ENCODE measurements at places on chromosomes 5 and 9.
A peak's percentile ranks its signal among the peaks of the same experiment; 100 is the strongest.

DNA sequence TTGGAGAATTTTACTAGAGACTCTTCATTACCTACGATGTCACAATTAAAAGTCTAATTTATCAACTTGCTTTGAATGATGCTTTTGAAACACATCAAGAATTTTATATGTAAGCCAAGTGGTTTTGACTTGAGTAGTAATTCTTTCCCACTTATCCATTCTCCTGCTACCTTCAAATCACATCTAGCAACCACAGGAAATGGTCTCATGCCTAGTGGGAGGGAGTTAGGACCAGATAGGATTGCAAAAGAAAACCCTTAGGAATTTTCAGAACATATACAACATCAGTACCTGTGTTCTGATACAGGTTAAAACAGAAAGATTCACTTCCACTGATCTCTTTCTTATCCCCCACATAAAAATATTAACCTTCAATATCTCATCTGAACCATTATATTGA, 260.4 kb downstream of the CWC27 start:
- no peak for DNase-seq

DNA sequence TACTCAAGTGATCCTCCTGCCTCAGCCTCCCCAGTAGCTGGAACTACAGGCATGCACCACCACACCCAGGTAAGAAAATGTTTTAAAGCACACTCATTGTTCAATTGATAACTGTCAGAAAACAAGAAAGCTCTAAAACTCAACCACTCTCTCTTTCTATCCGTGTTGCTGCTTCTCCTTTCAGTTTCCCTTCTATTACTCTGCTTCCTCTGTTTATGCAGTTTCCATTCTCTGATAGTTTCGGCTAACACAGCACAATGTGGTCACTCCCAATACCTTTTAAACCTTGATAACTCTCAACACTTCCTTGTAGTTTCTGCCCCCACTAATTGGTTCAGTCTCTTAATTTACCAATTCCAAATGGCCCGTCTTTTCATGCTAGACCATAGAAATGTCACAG, 59.2 kb upstream of the NR4A3 start:
- DNase-seq, result no peak

DNA sequence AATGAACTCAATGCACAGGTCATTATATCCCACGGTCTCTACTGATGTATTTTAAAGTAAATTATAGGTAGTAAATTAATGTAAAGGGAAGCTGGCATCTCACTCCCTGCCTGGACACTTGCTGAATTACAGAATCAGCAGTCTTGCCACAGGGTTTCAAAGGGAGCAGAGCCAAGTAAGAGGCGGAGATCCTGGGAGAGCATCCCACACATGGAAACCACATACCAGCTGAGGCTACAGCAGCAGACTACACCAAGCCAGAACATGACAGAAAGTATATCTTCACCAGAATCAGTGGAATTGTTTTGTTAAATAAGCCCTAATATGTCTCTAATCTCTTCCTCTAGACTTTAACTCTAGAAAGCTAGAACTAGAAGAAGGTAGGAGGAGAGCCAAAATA, 1689.2 kb upstream of the WWC1 start:
- DNase-seq, result no peak

- no peak for DNase-seq
These were observed 13.5 kb downstream of the NSD1 start for GRCh38 chr5:177146891-177147638.

- DNase-seq, result no peak
These were observed 25.1 kb downstream of the POLK start for GRCh38 chr5:75536694-75537360.

DNA sequence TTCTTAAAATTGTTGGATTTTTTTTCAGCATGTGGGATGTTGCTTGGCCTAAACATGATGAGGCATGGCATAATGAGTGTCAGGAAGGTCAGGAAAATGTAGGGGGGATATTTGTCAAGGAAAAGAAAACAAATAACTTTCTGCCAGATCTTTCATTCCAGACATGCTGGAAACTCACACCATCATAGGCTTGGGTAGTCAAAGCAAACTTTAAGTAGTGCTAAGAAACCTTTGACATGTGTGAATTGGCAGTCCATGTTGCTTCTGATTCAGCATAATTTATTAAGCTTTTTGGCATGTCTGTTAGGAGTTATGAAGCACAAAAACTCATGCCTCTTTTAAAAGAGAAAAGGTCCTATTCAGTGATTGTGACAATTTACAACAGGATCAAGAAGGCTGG, 61.3 kb upstream of the MTAP start:
- DNase-seq, result no peak

- DNase-seq, result no peak
These were observed 1.3 kb upstream of the GNAQ start for GRCh38 chr9:78032730-78033457.

DNA sequence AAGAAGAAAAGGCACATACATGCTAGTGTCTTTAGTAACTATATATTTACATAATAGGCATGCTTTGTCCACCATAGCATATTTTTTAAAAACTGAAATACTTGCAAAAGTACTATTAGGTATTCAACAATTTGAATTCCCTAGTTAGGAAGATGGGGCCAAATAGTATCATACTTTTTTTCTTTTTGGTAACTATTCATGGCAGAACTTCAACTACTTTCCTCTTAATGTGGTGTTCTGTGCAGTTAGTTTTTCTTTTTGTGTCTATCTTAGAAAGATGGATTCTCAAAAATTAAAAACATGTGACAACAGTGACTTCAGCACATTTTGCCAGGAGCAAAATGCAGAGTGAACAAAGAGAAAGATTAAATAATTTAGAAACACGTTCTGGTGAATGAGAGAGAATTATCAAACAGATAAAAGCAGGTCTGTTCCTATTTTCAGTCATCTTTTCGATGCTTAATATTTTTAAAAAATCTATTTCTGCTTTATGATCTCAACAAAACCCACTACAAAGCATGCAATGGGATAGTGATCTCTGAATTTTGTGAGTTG, 341.1 kb downstream of the ARL15 start:
- no peak for DNase-seq

DNA sequence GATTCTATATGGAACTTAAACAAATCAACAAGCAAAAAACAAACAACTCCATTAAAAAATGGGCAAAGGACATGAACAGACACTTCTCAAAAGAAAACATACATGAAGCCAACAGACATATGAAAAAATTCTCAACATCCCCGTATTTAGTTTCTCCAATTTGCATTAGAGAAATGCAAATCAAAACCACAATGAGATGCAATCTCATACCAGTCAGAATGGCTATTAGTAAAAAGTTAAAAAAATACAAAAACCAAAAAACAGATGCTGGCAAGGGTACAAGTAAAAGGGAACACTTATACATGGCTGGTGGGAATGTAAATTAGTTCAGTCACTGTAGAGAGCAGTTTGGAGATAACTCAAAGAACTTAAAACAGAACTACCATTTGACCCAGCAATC, 342.1 kb upstream of the NUDT12 start:
- DNase-seq, result no peak

DNA sequence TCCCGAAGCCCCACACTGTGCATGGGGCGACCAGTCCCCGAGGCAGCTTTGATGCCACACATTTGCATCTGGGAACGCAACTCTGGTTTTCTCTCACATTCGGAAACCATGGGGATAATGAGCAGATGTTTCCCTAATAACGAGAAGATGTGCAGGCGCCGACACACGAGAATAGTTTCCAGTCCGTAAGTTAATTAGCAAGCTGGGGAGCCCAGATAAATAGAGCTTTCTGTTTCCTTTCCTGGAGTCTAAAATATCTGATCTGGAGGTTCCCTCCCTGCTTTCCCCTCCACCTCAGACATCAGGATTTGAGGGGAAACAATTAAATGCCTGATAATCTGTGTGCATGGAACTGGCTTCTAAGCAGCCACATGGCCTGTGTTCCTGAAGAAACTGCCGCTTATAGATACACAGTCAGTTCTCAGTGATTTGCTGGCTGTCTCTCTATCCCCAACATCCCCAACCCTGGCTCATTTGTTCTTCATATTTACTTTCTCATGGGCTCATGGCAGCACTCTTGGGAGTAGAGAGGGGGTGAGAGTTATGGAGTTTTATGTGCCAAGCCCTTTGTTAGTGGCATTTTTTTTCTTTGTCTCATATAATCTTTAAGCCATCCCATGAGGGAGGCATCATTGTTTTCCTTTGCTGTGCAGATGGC, 62.8 kb downstream of the PDZD2 start:
- DNase-seq, result no peak

DNA sequence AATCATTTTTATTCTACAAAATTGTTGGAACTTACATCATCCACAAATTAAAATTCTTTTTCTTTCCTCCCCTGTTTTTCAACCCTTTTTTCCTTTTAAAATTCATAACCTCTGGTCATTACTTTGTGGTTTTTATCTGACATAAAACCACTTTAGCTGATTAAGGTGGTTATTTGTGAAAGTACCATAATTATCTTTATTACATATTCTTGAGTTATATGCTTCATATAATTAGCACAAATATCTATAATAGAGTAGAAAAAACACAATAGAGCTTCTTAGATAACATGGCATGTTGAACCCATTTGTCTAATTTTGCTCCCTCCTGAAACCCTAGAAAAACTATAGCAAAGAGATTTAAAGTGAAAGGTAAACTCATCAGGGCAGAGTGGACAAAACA, 22.9 kb upstream of the PPIC start:
- DNase-seq, result no peak

DNA sequence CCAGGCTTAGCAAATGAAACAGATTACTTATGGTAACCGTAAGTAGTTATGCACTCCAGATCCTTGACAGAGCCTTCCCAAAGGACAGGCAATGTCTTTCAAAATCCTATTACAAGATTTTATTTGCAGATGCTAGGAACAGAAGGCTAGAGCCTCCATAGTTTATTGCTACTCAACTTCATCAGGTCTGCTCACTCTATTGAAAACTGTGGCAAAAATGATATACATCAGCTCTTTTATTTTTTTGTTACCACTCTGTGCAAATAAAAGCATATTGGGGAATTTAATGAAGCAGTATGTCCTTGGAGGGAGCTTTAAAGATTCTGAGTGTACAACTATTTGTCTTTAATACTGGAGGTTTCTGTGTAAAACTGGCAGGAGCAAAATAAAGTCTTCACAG, 46.5 kb downstream of the SLC44A1 start:
- no peak for DNase-seq

DNA sequence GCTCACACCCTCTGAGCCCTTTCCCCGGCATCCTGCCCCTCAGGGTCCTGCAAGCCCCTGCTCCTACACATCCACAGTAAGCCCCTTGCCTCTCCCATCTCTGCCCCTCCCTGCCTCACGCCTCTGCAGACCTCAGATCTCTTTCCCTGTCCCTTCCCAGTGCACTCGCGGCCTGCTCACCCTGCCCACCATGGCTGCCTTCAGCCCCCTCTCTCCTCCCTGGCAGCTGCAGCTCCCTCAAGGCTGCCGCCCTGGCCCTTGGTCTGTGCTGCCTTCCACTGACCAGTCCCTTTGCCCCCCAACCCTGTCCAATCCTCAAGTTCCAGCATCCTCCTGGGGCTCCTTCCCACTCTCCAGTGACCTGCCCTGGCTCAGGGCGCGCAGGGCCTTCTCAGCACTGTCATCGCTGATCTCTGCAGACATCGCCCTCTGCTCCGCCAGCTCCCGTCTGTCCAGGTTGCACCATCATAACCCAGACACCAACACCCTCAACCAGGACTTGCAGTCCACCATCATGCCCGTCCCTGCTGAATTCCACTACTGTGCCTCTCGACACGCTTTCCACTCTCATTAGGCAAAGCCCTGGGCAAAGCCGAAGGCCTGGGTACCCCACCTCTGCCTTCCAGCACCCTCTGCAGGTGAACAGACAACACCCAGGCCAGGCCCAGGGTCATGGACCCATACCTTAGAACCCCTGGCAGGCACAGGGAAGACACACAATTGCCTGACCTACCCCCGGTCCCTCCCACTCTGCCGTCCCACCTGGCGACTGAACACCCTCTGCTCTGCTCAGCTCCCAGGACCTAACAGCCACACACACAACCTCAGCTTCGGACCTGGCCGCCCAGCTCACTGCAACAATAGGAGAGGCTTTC, 97.8 kb upstream of the RUFY1 start:
- no peak for DNase-seq

GRCh38 chr5:126741361-126741760, 35.6 kb upstream of the LMNB1 start:
- no peak for DNase-seq

- DNase-seq, result peak; percentile 40
These were observed 4.2 kb upstream of the TRIM52 start for GRCh38 chr5:181265092-181265671.

DNA sequence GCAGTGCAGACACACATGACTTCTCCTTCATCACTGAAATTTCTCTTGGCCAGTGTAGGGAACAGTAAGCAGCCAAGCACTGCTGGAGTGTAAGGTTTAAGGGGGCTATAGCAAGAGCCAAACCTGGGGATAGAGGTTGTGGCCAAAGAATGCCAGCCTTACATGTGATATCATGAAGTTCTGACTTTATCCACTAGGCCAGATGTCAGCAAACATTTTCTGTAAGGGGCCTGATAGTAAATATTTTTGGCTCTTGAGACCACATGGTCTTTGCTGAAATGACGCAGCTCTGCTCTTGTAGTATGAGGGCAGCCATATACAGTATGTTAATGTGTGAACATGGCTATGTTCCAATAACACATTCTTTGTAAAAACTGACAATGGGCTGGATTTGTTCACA, 29.7 kb upstream of the FYB1 start:
- DNase-seq, result no peak

DNA sequence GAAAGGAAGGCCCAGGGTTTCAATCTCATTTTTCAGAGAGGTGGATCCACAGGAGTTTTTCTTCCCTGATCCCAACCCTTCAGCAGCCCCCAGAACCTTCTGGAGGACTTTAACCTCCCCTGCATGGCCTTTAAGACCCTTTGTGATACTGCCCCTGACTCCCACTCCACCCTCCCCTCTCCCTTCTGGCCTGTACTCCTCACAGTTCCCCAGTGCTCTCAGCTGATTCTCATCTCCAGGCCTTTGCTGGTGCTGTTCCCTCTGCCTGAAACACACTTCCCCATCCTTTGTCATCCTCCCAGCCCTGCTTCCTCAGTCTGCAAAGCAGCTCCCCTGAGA, 18.5 kb downstream of the NEURL1B start:
- no peak for DNase-seq

GRCh38 chr9:116360989-116361388, 207.4 kb downstream of the PAPPA start:
- no peak for DNase-seq

DNA sequence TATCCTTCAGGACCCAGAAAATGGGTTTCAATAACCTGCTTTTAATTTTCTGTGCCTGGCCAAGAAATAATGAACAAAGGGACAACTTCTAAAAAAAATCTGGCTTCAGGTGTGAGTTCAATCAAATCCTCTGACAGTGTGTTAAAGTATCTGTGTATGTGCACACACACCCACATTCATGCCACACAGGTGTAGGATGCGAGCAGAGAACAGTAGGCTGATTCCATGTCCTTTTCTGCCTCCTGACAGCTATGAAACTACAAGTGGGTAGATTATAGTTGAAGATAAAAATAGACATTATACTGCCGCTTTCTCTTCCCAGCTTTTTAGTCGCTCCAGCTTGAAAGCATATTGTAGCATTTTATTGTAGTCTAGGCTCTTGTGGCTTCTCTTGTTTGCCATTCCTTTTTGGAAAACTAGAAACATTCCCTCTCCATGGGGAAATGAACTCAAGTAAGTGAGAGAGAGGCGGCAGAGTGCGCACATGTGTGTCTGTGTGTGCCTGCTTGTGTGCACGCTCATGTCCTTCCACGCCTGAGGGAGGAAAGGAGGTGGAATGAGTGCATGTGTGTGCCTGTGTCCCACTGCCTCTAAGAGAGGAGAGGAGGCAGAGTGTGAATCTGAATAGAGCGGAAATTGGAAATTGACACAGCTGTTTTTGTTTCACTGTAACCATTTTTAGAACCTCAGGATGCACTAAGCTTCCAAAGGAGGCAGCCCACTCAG, 273.0 kb downstream of the ELAVL2 start:
- no peak for DNase-seq
